Lung microvascular endothelial cell (primary cell): ENCODE measurements at places on chromosomes 7 and 10. TPM values are rescaled to one million over a fixed set of nuclear protein-coding genes. Genes with fewer than 3 reads are reported as not detected.

- DNase-seq, result peak; percentile 51
These were observed 5.8 kb upstream of the POLM start for GRCh38 chr7:44087911-44088838.

GRCh38 chr10:116817780-116818343 is 31.4 kb upstream of the ENO4 start:
- DNase-seq, result no peak

- no peak for DNase-seq
These were observed 124.5 kb upstream of the GDF10 start for GRCh38 chr10:47175181-47176123.

- DNase-seq, result no peak
These were observed 9.0 kb downstream of the NRBF2 start for GRCh38 chr10:63142136-63142535.

- DNase-seq, result no peak
These were observed 99.4 kb downstream of the ITGA8 start for GRCh38 chr10:15620337-15620736.

DNA sequence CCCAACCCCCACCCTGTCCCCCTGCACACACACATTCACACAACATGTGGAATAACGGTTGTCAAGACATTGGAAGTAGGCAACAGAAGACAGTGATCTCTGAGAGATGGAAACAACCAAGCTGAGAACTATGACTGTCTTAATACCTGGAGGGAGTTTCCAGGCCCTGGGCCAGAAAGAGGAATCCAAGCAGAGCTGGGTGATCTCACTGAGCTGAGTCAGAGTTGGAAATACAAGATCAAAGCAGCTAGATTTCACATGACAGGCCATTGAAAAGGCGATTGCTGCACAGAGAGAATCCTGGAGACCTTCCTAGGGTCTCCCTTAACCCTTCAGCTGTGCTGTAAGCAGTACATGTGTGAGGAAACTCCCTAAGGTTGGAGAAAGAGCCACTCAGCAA is 165.8 kb upstream of the PRSS1 start:
- DNase-seq, result peak; percentile 83

DNA sequence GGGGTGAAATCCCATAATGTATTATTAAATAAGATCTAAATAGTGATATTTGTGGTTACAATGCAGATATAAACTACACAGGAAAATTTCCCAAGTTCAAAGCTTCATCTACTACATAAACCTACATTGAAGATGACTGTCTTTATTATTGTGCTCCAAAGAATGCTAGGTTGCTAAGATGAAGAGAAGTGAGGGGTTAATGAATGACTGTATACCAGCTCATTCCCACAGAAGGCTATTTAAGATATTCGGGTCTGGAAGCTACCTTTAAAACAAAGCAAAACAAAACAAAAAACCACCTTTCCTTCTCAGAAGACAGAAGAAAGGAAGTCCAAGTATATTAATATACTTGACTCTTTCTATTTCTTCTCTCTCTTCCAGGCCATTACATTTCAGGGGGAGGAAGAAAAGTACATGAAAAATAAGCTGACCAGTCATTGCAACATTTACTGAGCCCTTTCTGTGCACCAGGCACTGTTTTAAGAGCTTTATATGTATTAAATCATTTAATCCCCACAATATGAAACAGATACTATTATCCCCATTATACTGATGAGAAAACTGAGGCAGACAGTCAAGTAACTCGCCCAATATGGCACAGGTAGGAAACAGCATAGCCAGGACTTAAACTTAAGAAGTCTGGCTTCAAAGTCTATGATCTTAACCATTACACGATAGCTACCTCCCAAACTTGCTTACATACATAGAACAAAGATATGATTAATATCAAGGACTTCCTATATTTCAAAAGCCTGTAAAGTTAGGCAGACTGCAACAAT is 48.1 kb downstream of the TNPO3 start:
- no peak for DNase-seq

DNA sequence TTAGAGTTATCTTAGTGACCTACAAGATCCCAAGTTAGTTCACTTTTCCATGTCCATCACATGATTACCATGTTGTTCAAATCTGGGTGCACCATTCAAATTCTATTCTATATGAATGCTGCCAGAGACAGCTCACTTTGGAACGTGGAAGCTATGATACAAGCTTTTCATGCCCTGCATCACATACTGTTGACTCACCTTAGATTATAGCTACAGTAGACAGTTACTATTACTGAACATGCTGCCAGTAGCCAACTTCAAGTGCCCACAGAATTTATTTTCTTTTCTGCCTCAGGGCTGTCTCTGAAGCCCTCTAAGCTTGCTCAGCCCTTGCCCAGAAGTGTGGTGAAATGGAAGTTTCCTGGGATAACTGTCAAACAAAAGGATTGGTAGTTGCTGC is 231.1 kb downstream of the GPR158 start:
- no peak for DNase-seq

GRCh38 chr7:87027900-87028299 is 31.6 kb downstream of the ELAPOR2 start:
- no peak for DNase-seq

DNA sequence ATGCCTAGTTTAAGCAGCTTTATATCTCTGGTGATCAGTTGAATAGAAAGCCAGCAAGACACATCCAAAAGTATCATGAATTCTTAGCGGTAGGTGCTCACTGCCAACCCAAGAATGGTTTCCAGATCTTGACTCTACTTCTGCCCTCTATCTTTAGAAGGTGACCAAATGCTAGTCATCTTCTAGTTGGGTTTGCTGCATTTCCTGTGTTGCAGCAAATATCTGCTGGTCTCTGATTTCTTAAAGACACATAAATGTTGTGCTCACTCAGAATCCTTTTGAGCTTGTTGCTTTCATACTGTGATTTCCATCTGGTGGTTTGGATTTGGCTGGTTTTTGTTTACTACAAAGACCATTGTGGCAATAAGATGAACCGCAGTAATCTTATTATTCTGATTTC is 2.2 kb downstream of the CDC123 start:
- peak; percentile 12 for DNase-seq

DNA sequence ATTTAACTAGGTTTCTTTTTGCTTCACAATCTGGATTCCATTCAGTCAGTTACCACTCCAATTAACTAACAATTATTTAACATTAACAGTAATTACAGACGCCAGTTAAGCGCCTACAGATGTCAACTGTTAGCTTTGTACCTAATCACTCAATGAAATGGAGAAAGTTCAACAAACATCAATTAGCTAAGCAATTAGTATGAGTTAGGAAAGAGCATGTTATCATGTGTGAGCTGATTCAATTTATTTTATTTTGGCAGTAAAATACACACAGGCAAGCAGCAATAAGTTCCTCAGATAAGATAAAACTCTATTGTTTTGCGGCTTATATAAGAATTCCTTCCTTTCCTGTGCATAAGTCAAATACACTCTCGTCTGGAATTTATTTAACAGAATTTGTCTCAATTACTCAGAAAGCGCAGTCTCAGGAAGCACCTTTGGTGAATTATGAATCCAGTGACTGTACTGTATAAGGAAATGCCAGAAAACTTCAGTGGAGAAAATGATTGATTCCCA is 427.1 kb upstream of the GALNT17 start:
- DNase-seq, result no peak

DNA sequence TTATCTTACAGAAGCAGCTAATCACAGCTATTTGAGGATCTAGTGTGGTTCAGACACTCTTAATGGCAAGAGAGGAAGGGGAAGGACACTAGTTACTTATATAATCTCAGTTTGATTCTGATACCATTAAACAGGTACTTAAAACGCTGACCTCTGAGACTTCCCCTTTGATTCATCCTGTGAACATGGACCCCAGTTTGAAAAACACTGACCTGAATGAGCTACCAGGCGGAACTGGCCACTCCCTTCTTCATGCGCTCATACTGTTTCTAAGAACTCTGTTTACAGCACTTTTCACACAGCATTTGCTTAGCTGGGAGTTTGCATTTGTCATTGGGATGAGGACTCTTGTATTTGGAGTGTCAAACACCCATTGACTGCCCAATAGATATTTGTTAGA is 45.7 kb downstream of the BEND7 start:
- no peak for DNase-seq

- DNase-seq, result no peak
These were observed 4.6 kb downstream of the CDK5 start for GRCh38 chr7:151053096-151053495.

AOC1 gene
- not detected in 2 replicates for total RNA-seq

MCM10 gene
- 2.4 and 5.0 TPM in 2 replicates for total RNA-seq

SEMA4G gene
- 0.65 and 0.99 TPM in 2 replicates for total RNA-seq

LANCL2 gene
- total RNA-seq, result 11.5 and 12.6 TPM in 2 replicates

AZGP1 gene
- total RNA-seq, result not detected in 2 replicates

ZNF92 gene
- total RNA-seq, result 2.8 and 9.3 TPM in 2 replicates

UNCX gene
- not detected in 2 replicates for total RNA-seq
